ENCODE measurements at places on chromosomes 1 and 21.

DNA sequence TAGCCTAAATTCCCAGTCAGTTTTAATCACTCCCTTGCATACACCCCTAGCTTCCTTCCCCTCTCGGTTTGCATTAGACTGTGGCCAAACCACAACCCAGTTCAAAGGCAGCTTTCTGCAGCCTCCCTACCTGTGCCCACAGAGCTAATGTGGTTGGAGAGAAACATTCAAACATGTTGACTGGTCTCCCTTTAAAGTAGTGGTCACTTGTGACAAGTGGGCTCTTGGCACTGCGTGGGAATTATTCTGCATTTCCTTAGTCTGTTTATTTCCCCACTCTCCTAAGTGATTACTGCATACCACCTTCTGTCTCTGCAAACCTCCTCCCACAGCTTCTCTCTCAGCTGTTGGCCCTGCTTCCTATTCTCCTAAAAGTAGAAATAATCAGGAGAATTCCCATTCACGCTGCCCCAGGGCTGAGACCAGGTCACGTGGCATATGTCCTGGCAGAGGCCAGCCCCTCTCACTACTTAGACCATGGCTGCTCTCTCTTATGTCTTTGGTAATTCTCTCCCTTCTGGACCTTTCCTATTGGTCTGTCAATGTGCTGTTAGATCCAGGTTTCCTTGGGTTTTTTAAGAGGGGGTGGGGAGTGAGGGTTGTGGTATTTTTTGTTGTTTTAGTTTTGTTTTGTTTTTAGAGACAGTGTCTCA, 38.4 kb upstream of the CD101 start:
- no peak overlapping the region for H3K4me3 ChIP-seq
- H3K36me3 ChIP-seq: no peaks in the 10 kb centered on the region
- H3K4me1 ChIP-seq: peaks cover 9% of the 10 kb centered on the region
- DNase-seq: no peak

DNA sequence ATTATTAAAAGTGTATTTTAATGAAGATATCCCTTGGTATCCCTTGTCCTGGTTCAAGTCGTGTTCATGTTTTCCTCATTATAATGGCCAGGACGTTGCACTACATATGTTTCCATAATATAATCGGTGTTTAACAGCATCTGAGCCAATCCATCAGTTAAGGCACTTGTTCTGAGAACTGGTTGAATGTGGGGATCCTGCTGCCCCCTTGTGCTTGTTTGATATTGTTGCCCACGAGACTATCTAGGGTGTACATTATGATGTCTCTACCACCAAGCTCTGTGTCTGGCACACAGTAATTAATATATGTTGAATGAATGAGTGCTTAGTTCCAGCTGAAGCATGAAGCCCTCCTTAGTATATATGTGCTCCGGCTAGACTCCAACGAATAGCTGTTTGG, 193.0 kb downstream of the CACNA1E start:
- H3K36me3 ChIP-seq: no peaks in the 10 kb centered on the region
- no peak overlapping the region for H3K4me3 ChIP-seq
- no peak overlapping the region for H3K27ac ChIP-seq
- DNase-seq: no peak

GRCh38 chr1:68307378-68307787, 75.1 kb upstream of the WLS start:
- no peak overlapping the region for H3K27ac ChIP-seq
- H3K4me1 ChIP-seq: no peaks in the 10 kb centered on the region
- H3K36me3 ChIP-seq: no peaks in the 10 kb centered on the region
- H3K27me3 ChIP-seq: no peaks in the 10 kb centered on the region

DNA sequence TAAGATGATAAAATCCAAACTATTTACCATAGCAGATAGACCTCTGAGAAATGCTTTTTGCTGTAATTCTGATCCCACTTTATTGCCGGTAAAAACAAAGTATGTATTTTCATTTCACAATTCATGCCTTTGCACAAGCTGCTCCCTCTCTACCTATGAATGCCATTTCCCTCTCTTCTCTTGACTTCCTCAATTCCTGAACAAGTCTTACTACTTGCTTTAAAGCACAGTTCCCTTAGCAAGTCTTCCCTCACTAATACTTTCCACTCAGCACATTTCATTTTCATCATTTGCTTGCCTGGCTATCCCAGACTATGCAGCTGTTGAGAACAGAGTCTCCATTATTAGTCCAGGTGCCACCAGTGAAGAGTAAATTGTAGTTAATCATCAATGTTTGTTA, 13.8 kb downstream of the GPATCH2 start:
- H3K27ac ChIP-seq: no peak overlapping the region
- H3K36me3 ChIP-seq: no peaks in the 10 kb centered on the region
- no peaks in the 10 kb centered on the region for H3K4me1 ChIP-seq
- no peak for DNase-seq
- H3K27me3 ChIP-seq: no peaks in the 10 kb centered on the region
- H3K4me3 ChIP-seq: no peak overlapping the region

GRCh38 chr1:246005067-246005466, 502.0 kb downstream of the SMYD3 start:
- H3K27ac ChIP-seq: no peak overlapping the region
- no peaks in the 10 kb centered on the region for H3K36me3 ChIP-seq
- no peak for DNase-seq
- H3K4me3 ChIP-seq: no peak overlapping the region

- no peak overlapping the region for H3K27ac ChIP-seq
- no peak overlapping the region for H3K4me3 ChIP-seq
- no peaks in the 10 kb centered on the region for H3K36me3 ChIP-seq
Observed at GRCh38 chr21:36860736-36861594, 105.5 kb downstream of the HLCS start.

GRCh38 chr1:58422436-58422835, 124.1 kb downstream of the OMA1 start:
- H3K36me3 ChIP-seq: no peaks in the 10 kb centered on the region
- no peak for DNase-seq
- H3K27me3 ChIP-seq: no peaks in the 10 kb centered on the region
- H3K27ac ChIP-seq: no peak overlapping the region

DNA sequence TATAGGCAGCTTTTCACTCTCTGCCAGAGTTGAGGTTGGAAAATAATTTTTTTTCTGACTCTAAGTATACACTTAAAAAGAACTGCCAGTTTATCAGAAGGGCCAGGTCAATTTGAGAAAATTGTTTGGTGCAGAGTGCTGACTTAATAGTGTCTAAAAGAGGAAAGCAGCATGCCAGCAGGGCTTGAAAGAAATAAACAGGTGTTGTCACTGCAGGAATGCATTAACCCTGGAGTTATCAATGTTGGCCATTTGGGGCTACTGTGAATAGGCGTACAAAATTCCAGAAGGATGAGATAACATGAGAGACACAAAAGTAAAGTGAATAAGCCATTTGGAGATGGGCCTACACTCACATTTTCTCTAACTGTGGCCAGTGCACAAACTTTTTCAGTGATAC, 220.6 kb upstream of the PLD5 start:
- no peaks in the 10 kb centered on the region for H3K36me3 ChIP-seq
- no peak for DNase-seq
- H3K27me3 ChIP-seq: no peaks in the 10 kb centered on the region
- H3K4me1 ChIP-seq: no peaks in the 10 kb centered on the region

DNA sequence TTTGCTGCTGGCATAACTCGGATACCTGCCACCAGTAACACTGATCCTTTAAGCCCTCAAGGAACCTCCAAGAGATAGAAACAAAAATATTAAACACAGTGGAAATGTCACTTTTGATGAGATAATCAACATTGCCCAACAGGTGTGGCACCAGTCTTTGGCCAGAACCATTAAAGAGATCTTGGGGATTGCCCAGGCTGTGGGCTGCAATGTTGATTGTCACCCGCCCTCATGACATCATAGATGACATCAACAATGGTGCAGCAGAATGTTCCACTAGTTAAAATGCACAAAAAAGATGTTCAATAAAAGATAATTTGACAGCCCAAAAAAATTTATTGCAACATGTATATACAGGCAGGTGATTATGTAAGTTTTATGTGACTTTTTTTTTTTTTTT, 20.2 kb upstream of the ZMYM1 start:
- H3K27me3 ChIP-seq: peaks cover 17% of the 10 kb centered on the region
- no peak overlapping the region for H3K27ac ChIP-seq
- H3K36me3 ChIP-seq: no peaks in the 10 kb centered on the region
- no peaks in the 10 kb centered on the region for H3K4me1 ChIP-seq

GRCh38 chr21:32599526-32599925, 12.7 kb downstream of the CFAP298 start:
- no peaks in the 10 kb centered on the region for H3K4me1 ChIP-seq
- peaks cover 5% of the 10 kb centered on the region for H3K36me3 ChIP-seq
- no peak overlapping the region for H3K4me3 ChIP-seq
- no peak overlapping the region for H3K27ac ChIP-seq
- no peak for DNase-seq

Data from T-cell (primary cell).